ENCODE measurements at places on chromosomes 7 and 10.

GRCh38 chr7:100211342-100211780, 8.4 kb upstream of the PVRIG start:
- DNase-seq = no peak

GRCh38 chr10:117262291-117262902, 21.5 kb downstream of the SLC18A2 start:
- DNase-seq = no peak

DNA sequence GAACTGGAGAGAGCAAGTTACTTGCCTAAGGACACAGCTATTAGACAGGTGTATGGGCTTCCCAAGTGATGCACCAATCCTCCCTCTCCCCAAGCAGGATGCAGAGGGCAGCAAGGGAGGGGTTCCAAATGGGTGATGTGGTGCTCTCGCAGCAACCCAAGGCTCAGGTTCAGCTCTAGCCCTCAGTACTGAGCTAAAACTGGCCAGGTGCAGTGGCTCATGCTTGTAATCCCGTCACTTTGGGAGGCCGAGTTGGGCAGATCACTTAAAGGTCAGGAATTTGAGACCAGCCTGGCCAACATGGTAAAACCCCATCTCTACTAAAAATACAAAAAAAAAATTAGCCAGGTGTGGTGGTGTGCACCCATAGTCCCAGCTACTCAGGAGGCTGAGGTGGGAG, 40.7 kb downstream of the GPRIN2 start:
- no peak for DNase-seq

- no peak for DNase-seq
Measured at GRCh38 chr10:132387764-132388210, 9.2 kb upstream of the PWWP2B start.

GRCh38 chr10:78614744-78615143, 454.0 kb upstream of the ZMIZ1 start:
- DNase-seq = no peak

GRCh38 chr10:125629758-125630376, 53.1 kb downstream of the TEX36 start:
- peak; percentile 16 for DNase-seq

DNA sequence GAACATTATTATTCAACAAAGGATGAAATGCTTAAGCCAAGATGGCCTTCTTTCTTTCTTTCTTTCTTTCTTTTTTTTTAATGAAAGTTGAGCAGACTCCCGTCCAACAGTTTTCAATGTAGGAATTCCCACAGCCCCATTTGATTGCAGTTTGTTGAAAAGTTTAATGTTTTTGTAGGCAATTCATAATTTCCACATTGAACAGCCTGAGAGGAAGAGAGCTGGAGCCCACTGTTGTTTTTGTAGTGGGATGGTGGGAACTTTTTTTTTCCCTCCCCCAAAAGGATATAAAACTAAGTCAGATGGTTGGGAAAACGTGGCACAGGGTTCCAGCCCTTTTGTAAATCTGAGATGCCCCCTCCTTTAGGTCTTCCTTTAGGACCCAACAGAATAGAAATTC, 86.6 kb downstream of the TCF7L2 start:
- DNase-seq = no peak

DNA sequence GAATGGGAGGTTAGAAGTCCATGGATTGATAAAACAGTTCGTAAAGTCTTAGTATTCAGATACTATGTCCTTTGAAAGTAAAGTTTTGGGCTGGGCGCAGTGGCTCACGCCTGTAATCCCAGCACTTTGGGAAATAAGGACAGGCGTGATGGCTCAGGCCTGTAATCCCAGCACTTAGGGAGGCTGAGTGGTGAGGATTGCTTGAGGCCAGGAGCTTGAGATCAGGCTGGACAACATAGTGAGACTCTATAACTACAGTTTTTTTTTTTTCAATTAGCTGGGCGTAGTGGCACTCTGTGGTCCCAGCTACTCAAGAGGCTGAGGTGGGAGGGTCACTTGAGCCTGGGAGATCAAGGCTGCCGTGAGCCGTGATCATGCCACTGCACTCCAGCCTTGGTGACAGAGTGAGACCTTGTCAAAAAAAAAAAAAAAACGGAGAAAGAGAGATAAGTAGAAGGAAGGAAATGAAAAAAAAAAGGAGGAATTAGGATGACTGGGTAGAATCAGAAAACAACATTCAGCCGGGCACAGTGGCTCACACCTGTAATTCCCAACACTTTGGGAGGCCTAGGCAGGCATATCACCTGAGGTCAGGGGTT, 25.7 kb upstream of the AGFG2 start:
- DNase-seq = no peak

GRCh38 chr10:31484431-31485135, 165.6 kb downstream of the ZEB1 start:
- no peak for DNase-seq

DNA sequence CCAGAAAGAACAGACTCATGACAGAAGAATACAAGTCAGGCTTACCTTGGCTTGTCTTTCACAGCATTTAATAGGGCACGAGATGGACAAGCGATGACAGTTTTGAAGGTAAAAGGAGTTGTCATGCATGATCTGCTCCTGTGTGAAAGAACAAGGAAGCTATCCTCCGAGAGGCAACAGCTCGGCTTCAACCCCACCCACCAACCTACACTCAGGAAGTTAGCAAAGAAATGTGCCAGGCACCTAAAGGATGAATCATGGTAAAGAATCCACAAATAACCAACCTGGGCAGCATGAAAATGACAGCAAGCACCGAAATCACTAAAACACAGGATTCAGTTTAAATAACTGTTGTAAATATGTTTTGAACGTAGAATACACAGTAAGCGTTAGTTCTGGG, 700.2 kb downstream of the TYW1 start:
- DNase-seq = no peak

DNA sequence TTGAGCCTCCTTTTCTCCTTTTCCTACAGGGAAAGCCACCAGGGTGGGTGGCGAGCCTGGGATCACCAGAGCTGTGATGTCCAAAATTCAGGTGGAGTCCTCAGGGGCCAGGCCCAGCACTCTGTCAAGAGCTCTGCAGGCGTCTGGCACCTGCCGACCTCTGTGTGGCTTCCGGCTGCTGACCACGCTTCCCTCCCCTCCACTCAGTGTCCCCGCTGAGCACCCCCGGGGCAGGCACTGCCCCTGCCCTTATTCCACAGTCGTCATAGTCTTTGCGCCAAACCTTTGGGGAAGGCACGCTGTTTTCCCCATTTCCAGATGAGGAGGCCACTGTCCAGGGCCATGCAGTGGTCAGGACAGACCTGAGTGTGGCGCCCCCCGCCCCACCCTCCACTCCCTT, 7.5 kb downstream of the MTG1 start:
- DNase-seq = no peak

- DNase-seq = no peak
Measured at GRCh38 chr7:116740755-116741462, 68.9 kb downstream of the MET start.

- DNase-seq = no peak
Measured at GRCh38 chr7:698515-699475, 27.7 kb upstream of the DNAAF5 start.

DNA sequence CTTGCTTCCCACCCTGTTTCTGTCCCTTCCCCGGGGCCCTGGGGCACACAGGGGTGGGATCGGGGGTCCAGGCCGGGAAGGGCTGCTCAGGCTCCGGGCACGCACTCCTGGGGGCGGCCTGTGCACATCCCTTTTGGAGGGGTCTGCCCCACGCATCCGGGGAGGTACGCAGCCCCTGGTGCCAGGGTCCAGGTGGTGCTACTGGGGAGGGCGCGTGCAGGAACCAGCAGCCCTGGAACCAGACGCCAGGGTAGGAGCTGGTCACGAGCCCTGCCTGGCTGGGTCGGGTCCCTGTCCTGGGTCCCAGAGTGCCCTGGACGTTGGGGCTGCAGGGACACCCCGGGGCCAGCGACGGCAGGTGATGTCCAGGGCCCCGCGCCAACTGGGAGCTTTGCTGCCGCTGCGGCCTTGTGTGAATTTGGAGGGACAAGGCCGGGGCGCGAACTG, 53.4 kb downstream of the GLRX3 start:
- DNase-seq = no peak

DNA sequence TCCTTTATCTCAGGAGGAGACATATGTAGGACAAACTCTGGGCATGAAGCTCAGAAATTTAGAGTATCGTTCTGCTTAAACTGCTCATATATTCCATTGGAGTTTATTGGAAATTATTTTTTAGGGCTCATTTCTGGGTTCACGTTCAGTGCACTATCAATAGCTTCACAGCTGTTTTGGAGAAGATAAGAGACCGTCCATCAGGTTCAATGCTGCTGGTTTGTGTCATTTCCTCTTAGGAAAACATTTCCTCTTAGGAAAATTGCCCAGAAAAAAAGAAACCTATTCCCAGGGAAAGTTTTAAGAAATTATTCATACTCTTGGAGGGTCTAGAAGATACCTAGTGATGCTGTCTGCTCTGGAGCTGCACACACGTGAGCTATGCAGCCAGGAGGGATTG, 691.7 kb downstream of the GRID1 start:
- no peak for DNase-seq

- no peak for DNase-seq
Measured at GRCh38 chr7:79949778-79950177, 184.9 kb upstream of the GNAI1 start.

GRCh38 chr7:123746931-123747488, 1.8 kb downstream of the WASL start:
- DNase-seq = no peak

DNA sequence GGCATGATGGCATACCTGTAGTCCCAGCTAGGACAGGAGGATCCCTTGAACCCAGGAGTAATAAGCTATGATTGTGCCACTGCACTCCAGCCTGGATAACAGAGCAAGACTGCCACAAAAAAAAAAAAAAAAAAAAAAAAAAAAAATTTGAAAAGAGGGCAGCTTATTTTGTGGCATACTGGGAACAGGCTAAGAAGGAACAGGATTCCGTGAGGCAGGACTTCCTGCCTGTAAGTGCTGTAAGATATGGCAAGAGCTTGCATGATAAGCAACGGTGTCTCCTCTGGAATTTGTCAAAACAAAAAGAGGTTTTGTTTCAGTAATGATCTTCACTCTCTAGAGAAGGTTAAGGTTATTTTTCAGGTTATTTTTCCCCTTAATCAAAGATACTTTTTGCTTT, 101.1 kb downstream of the ABCC2 start:
- DNase-seq = no peak

GRCh38 chr7:27068259-27068658, 27.5 kb downstream of the HOXA1 start:
- no peak for DNase-seq

DNA sequence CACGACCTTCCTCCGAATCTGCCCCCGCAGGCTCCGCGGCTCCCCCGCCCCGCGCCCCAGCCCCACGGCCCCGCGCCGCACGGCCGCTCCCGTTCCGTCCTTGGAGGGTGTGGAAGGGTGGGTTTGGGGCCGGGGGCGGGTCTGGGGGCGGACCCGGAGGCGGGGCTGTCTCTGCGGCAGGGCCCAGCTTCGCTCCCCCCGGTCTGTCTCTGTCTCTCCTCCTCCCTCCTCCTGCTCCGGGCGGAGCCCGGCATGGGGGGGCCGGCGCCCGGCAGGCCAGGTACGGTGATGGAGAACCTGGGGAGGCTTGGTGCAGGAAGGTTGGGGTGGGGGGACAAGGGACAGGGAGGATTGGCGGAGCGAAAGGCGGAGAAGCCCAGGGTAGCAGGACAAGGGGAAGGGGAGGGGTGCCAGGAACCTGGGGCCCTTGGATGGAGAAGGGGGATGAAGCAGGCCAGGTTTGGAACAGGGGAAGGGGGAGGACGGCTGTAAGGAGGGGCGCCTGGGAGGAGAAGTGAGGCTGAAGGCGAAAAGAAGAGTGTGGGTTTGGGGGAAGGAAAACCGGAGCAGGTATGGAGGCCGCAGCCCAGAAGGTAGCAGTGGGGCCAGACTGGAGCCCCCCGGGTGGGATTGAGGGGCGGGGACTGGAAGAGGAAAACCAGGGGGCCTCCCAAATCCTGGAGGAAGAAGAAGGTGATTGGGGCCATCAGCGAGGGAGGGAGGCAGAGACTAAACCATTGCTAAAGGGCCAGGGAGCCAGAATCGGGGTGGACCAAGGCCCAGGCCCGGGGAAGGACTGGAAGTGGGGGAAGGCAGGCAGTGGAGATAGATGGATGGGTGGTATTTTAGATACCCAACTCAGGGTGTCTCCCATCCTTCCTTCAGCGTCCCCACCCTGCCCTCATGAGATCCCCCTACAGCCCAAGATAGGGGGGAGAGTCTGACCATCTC, at the start of gene NYAP1:
NYAP1 (plus strand) TSS at position 206 of the 951 bp plus-strand sequence. CDS start 1,385 bp downstream, outside the sequence.
- no peak for DNase-seq

DNA sequence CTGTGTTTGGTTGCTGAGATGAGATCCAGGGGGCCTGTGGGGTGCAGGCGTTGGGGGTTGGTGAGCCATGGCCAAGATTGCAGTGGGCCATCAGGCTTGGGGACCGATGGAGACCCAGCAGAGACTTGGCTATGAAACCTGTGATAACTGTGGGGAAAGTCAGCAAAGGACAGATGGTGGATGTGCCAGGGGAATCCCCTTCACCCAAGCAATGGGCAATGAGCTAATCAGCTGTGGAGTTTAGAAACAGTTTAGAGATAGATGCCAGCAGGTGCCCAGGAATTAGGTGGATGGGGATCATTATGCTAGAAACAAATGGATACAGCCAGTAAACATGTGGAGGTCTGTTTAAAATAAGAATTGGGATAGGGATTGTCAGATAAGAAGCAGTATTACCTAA, 151.4 kb upstream of the FERD3L start:
- no peak for DNase-seq

DNA sequence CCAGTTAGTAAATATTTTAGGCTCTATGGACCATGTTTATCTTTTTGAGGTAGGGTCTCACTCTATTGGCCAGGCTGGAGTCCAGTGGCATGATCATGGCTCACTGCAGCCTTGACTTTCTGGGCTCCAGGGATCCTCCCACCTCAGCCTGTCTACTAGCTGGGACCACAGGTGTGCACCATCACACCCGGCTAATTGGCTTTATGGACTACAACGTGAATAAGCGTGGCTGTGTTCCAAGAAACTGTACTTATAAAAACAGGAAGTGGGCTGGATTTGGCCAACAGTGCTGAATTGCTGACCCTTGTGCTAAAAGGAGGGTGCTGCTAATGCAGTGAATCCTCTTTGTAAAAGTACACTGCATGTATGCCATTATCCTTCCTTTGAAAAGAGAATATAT, 111.7 kb upstream of the CDK13 start:
- DNase-seq = no peak
